ENCODE measurements at places on chromosomes 12 and 14. TPM values are rescaled to one million over a fixed set of nuclear protein-coding genes. Genes with fewer than 3 reads are reported as not detected.

Gene PLXNC1
- total RNA-seq = 27.1 TPM

Gene RND1
- 3.0 TPM for total RNA-seq

Gene FGD4
- 0.15 TPM for total RNA-seq

Gene GLIPR1L2
- total RNA-seq = 0.35 TPM

Gene BCL11B
- 82.0 TPM for total RNA-seq

Gene DDX11
- 121 TPM for total RNA-seq

GRCh38 chr12:2645460-2645859 is 149.3 kb upstream of the FKBP4 start:
- no peak for DNase-seq

DNA sequence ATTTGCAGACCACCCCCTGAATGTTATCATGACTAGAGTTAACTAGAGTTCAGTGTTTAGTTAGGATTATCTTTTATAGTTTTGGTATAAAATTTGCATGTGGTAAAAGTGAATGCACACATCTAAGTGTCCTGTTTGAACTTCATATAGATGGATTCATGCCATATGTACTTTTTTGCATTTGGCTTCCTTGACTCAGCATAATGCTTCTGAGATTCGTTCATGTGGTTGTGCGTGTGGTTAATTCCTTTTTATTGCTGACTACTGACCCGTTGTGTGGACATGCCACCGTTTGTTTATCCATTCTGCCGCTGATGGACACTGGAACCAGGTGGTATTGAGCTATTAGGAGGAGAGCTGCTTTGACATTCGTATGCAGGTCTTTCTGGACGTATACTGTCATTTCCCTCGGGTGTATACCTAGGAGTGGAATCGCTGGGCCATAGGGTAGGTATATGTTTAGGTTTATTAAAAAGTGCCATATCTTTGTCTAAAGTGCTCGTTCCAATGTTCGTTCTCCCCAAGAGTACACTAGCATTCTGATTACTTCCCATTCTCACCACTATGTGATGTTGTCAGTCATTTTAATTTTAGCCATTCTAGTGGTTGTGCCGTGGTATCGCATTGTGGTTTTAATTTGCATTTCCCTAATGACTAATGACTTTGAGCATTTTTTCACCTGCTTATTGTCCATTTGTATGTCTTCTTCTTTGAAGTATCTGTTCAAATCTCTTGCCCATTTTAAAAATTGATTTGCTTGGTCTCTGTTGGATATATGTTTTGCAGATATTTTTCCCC is 37.7 kb downstream of the RIN3 start:
- peak; percentile 33 for DNase-seq

DNA sequence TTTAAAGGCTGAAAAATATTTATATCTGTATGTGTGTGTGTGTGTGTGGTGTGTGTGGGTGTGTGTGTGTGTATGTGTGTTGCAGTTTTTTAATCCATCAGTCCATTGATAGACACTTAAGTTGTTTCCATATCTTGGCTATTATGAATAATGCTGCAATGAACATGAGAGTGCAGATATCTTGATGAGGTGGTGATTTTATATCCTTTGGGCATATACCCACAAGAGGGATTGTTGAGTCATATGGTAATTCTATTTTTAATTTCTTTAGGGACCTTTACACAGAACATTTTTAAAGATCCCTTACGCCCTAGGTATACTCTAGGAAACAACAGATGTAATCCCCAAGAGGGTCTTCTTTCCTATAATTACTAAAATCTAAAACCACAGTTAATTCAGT is 154.5 kb upstream of the CLEC14A start:
- DNase-seq = no peak

DNA sequence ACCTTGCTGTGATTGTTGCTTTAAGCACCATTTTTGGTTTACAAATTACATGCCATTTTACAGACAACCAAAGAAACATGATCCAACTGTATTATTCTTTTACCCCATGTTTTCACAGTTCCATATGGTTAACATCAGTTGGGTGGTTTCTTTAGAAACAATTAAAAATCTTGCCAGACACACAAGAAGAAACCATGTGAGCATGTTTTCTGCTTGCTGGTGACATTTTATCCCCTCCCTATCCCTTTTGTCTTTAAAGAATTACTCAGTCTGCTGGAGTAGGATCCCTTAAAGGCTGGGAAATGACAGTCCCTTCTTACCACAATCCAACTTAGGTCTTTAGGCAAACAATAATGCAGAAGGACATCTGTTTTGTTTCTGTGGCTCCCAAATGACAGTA is 121.8 kb upstream of the PLXNC1 start:
- DNase-seq = no peak

DNA sequence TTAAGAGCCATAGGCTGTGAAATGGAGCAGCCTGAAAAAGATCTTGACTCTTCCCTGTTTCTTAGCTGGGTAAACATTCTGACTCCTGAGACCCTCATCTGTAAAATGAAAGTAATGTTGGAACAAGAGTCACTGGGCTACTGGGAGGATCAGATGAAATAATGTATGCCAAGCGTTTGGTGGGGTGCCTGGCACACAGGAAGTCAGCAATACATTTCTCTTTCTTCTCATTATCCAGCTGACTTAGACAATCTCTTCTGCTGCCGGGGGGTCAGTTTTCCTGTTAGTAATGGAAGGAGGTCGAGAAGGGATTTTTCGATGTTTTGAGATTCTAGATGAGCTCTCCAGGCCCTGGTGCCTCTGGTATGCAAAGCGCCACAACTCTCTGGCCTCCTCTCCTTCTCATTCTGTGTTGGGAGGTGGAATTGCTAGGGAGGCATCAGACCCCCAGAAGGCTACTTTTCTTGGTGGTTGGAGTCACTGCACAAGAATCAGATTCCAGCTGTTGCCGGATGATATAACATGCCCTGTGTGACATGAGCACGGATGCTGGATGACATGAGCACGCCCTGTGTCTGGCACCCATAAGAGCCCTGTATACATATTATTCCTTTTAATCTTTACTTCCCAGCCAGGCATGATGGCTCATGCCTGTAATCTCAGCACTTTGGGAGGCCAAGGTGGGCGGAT is 4.3 kb downstream of the OASL start:
- no peak for DNase-seq

- no peak for DNase-seq
These were observed 36.1 kb downstream of the TMCC3 start for GRCh38 chr12:94614288-94614721.

- DNase-seq = no peak
These were observed 29.6 kb downstream of the CFAP251 start for GRCh38 chr12:121947981-121948380.

DNA sequence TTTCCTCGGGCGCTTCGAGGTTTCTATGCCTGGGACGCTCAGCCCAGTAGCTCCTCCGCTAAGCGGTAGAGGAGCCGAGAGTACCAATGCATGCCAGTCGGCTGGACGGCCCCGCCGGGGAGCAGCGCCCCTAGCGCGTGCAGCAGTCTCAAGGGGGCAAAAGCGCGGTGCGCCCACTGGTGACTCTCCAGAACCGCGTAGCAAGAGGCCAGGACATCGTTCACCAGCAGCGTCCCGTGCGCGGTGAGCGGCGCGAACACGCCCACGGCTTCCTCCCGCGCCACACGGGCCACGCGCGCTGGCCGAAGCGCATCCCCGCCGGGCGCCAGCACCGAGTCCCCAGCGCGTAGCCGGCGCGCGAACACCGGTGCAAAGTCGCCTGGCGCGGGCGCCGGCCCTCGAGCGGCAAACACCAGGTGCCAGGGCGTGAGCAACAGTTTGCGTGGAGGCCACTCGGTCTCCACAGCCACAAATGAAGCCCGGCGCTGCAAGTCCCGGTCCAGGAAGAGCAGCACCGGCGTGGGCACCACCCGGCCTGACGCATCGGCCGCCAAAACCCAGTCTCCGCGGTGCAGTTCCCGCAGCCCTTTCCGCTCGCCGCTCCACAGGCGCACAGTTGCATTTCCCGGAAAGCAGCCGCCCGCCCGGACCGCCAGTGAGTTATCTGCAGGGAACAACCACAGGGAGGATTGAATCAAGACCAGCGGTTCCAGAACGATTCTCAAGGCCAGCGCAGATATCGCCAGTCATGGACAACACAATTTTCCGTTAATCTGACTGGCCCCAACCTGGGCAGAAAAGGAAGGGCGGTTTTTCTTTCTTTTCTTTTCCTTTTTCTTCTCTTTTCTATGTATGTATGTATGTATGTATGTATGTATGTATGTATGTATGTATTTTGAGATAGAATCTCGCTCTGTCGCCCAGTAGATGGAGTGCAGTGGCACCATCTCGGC is 4.5 kb downstream of the DHH start:
- peak; percentile 58 for DNase-seq

GRCh38 chr12:96020314-96021003 is 14.9 kb downstream of the LTA4H start:
- no peak for DNase-seq

Data from activated CD4-positive, alpha-beta memory T cell treated with anti-CD3 and anti-CD28 coated beads, Interleukin-2, amount 10 ng/mL, durations not matched to agents 7 days and 5 days (primary cell).